ENCODE measurements at places on chromosomes 12 and 14. TPM values are rescaled to one million over a fixed set of nuclear protein-coding genes. Genes with fewer than 3 reads are reported as not detected.
A peak's percentile ranks its signal among the peaks of the same experiment; 100 is the strongest.

PRB2 gene
- total RNA-seq, result not detected

DNA sequence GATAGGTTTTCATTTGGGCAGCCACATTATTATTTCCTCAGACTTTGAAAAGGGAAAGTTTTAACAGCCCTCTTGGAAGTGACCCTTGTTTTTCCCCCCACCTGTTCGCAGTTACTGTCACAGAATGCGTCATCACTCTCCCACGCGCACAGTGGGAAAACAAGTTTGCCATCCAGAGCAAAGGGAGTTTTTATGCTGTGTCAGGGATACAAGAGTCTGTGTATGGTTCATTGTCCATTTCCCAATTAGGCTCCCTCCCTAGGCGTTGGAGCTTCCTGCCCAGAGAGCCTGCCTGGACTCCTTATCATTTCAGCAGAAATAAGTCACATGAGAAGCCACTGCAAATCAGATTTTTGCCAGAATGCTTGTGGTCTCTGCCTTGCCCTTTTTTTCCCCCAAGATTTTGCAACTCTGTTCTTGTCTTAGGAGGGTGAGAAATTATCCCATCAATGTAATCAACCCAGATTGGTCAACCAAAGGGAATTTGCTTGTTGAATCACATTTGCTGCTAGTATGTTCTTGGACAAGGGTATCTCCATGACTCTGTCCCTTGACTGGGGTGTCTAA is 104.1 kb downstream of the IGF1 start:
- H3K36me3 ChIP-seq, result no peaks in the 10 kb centered on the region
- no peak for DNase-seq
- H3K27me3 ChIP-seq, result no peaks in the 10 kb centered on the region

AQP6 gene
- not detected for total RNA-seq

GRCh38 chr12:111453071-111453989 is 47.6 kb downstream of the SH2B3 start:
- H3K36me3 ChIP-seq, result peaks cover 60% of the 10 kb centered on the region
- H3K27ac ChIP-seq, result peak overlapping the region; percentile 17
- no peak overlapping the region for H3K4me3 ChIP-seq
- peak; percentile 19 for DNase-seq
- H3K4me1 ChIP-seq, result peaks cover 42% of the 10 kb centered on the region
- H3K27me3 ChIP-seq, result no peaks in the 10 kb centered on the region

GRCh38 chr14:24576771-24577170 is 721 bp upstream of the CTSG start:
- no peak overlapping the region for H3K27ac ChIP-seq
- H3K4me3 ChIP-seq, result no peak overlapping the region
- peaks cover 18% of the 10 kb centered on the region for H3K27me3 ChIP-seq
- no peaks in the 10 kb centered on the region for H3K36me3 ChIP-seq
- peaks cover 11% of the 10 kb centered on the region for H3K4me1 ChIP-seq

SLC10A1 gene
- not detected for total RNA-seq

GRCh38 chr14:104657563-104658324 is 31.7 kb upstream of the INF2 start:
- H3K4me3 ChIP-seq, result no peak overlapping the region
- peaks cover 28% of the 10 kb centered on the region for H3K4me1 ChIP-seq
- DNase-seq, result no peak
- H3K27me3 ChIP-seq, result peaks cover 16% of the 10 kb centered on the region
- no peaks in the 10 kb centered on the region for H3K36me3 ChIP-seq
- H3K27ac ChIP-seq, result no peak overlapping the region

CMA1 gene
- total RNA-seq, result 0.52 TPM

DNA sequence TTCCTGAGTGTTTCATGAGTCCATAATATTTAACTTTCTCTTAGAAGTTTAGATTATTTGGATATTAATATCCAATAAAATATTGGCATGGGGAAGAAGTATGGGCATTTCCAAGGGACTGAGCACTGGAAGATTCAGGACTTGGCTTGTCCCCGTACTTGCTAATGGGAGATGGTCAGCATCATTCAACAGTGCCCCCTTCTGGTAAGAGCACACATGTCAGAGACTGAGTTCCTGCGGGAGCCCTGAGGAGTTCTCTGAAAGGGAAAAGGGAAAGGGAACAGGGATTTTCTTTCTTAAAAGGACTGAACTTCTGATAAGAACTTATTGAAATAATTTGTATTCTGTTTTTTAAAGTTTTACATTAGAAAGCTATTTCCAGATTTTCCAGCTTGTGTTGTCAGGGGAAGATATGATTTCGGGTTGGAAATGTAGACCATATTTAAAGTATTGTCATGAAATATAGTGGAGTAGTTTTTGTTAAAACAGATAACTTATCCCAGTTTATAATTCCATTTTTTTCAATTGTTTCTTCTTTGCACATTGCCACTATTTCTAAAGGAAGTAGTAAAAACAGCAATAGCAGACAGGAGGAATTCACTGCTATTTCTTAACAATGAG is 59.8 kb upstream of the C12orf71 start:
- no peaks in the 10 kb centered on the region for H3K27me3 ChIP-seq
- H3K4me1 ChIP-seq, result peaks cover 29% of the 10 kb centered on the region
- H3K4me3 ChIP-seq, result no peak overlapping the region
- DNase-seq, result peak; percentile 57

DNA sequence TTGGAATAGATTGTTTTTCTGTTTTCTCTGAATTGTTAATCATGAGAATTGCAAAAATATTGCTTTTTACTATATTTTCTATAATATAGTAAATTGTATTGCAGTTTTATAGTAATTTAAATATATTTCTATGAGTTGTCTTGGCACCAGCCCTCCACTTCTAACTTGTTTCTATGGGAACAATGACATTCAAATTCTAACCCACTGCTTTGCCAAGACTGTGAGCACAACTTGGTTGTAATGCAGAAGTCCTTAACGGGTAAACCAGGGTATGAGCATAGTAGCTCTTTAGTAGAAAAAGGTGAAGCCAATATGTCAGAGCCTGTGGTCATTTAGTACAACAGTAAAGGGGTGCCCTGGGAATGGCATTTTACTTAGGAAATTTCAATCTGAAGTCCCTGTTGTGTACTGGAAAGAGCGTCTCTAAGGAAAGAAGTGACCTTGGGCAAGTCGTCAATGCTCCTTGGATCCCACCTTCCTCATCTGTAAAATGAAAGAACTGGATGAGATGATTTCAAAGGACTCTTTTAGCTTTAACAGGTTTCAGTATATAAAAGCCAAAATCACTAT is 283.3 kb downstream of the ATP23 start:
- no peak overlapping the region for H3K4me3 ChIP-seq
- no peaks in the 10 kb centered on the region for H3K27me3 ChIP-seq
- no peaks in the 10 kb centered on the region for H3K4me1 ChIP-seq
- H3K27ac ChIP-seq, result no peak overlapping the region
- no peak for DNase-seq
- H3K36me3 ChIP-seq, result no peaks in the 10 kb centered on the region

SDSL gene
- total RNA-seq, result 0.37 TPM

DNA sequence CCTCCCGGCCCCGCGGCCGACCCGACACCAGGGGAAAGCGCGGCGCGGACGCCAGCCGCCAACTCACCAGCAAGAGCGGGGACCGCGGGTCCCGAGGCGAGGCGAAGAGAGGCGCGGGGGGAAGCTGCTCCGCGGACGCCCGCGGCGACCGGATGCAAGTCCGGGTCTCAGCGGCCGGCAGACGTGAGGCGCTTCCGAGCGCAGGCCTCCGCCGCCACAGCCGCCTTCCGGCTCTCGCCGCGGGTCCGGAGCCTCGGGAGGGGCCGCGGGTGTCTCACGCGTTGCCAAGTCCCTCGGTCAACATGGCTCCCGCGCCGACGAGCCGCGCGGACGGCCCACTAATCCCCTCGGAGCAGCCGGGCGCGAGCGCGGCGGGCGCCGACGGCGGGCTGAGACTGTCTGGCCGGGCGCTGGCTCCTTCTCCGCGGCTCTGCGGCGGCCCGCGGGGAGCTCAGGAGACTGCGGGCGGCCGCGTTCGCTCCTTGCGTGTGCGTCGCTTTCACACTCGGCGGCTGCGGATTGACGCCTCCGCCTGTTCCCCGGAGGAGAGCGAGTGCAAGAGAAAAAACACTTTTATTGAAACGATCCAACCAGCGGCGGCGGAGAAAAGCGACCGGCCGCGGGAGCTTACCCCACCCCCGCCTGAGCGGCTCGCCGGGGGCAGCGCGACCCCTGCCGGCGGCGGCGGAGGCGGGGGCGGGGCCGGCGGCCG is at the start of gene CDK17:
Gene CDK17 (minus strand): TSS at position 521 of the 712 bp plus-strand sequence. CDS start 65,603 bp downstream, outside the sequence.
- DNase-seq, result peak; percentile 91
- H3K4me3 ChIP-seq, result peak within 1 kb of the TSS; percentile 86
- peaks cover 50% of the 10 kb centered on the region for H3K4me1 ChIP-seq
- peak within 1 kb of the TSS; percentile 96 for H3K27ac ChIP-seq
- H3K27me3 ChIP-seq, result no peaks in the 10 kb centered on the region

DNA sequence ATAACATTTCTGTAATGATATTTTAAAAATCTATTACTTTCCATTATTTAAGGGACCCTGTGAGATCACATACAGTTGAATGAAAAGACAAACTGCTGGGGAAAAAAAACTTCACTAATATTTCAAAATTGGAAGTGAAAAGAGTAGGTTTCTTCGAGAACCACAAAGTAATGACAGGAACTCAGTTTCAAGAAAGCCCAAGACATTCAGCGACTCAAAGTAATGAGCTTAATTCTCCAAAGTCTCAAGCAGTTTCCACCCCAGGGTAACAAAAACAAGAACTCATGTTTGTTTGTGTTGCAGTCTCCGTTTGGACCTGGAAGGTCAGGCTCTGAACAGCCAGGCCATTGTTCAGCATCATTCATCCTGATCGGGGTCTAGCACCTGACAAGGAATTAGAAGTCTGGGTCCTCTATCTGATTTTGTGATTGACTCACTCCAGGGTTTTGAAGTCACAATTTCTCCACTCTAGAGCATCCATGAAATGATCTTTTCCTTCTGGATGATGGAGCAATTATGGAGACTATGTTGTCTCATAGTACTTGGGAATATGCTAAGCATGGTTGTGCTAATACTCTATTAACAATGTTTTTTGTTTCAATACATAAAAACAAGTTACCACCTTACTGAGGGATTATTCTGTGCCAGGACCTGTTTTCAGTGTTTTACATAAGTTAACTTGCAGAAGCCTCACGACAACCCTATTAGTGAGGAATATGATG is 126.9 kb downstream of the SLC25A21 start:
- no peaks in the 10 kb centered on the region for H3K27me3 ChIP-seq
- H3K4me3 ChIP-seq, result no peak overlapping the region
- no peak overlapping the region for H3K27ac ChIP-seq
- no peaks in the 10 kb centered on the region for H3K4me1 ChIP-seq
- no peaks in the 10 kb centered on the region for H3K36me3 ChIP-seq

DNA sequence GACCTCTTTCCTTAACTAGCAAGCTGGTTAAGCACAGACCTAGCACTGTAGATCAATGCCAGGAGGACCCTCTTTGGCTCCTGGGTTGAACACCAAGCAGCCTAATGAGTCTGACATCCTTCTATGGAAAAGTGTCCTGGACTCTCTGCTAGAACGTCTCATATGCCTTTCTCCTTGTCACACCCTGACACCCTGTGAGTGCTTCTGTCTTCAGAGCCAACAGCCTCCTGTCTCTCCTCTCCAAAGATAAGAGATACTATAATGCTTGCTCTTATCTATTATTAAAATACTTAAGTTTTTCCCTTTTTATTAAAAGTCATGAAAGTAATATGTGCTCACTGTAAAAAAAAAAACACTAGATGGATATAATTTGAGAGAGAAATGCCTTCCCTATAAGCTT is 222.7 kb downstream of the FOXN3 start:
- no peaks in the 10 kb centered on the region for H3K27me3 ChIP-seq
- peaks cover 34% of the 10 kb centered on the region for H3K36me3 ChIP-seq
- no peak for DNase-seq
- H3K4me3 ChIP-seq, result no peak overlapping the region

- no peaks in the 10 kb centered on the region for H3K27me3 ChIP-seq
- H3K4me3 ChIP-seq, result no peak overlapping the region
- H3K27ac ChIP-seq, result no peak overlapping the region
- no peak for DNase-seq
- peaks cover 25% of the 10 kb centered on the region for H3K36me3 ChIP-seq
Measured at GRCh38 chr14:55105991-55106390, 23.1 kb upstream of the LGALS3 start.

- DNase-seq, result no peak
- H3K27ac ChIP-seq, result no peak overlapping the region
- H3K4me3 ChIP-seq, result no peak overlapping the region
- no peaks in the 10 kb centered on the region for H3K4me1 ChIP-seq
Measured at GRCh38 chr14:78488938-78489337, 318.8 kb downstream of the NRXN3 start.

DNA sequence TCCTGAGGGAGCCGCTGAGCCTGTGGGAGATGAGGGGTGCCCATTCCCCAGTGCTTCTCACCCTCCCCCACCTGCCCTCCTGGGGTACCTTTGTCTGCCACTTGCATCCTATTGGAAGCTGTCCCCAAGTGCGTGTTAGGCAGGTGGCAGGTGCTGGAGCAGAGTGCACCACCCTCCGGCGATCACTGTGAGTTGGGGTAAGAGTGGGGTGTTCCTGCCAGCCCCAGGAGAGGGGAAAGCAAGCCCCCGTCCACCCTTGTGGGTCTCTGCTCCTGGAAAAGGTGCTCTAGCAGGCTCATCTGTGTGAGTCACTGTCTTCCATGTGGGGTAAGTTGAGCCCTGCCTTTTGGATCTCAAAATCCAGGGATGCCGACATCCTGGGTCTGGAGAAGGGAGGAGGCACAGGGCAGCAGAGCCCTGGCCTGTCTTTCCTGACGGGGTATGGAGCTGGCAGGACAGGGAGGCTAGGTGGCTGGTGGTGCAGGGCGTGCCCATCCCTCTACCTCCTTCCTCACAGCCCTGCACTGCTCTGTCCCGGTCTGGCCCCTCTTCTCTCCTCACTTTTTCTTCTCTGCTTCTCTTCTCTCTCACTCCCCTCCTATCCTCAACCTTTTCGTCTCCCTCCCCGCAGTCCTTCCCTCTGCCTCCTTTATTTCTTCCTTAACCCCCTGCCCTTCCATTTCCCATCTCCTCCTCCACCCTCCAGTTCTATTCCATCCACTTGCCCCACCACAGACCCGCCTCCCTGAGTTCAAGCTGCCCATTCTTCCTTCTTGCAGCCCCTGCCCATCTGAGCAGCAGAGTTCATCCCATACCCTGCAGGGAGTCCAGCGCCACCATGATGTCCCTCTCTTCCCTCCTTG is 20.1 kb upstream of the KRT7 start:
- no peaks in the 10 kb centered on the region for H3K36me3 ChIP-seq
- H3K27ac ChIP-seq, result no peak overlapping the region
- DNase-seq, result no peak
- no peak overlapping the region for H3K4me3 ChIP-seq
- no peaks in the 10 kb centered on the region for H3K4me1 ChIP-seq

DNA sequence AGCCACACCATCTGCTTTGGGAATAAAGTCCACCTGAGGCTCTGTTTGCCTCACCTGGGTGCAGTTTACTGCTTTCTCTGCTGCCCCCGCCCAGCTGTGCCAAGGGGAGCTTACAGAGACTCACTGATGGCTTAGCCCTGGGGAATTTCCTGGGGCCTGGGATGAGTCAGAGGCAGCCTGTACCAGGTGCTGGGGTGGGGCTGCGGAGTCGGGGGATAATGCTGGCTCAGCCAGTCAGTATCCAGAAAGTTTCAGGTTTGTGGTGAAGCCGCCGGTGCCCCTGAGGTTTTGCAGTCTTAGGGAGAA is 22.3 kb downstream of the PLEKHG3 start:
- no peak overlapping the region for H3K4me3 ChIP-seq
- peaks cover 5% of the 10 kb centered on the region for H3K36me3 ChIP-seq
- DNase-seq, result no peak
- no peak overlapping the region for H3K27ac ChIP-seq
- no peaks in the 10 kb centered on the region for H3K27me3 ChIP-seq

All from activated CD8-positive, alpha-beta T cell treated with anti-CD3 and anti-CD28 coated beads, Interleukin-2, amount 10 ng/mL, durations not matched to agents 7 days and 5 days (primary cell).